ENCODE measurements at places on chromosomes 1 and 21.
A peak's percentile ranks its signal among the peaks of the same experiment; 100 is the strongest.

GRCh38 chr1:184647471-184647870 lies 107.2 kb downstream of the EDEM3 start:
- DNase-seq, result no peak

GRCh38 chr1:5819391-5820025 lies 172.7 kb downstream of the NPHP4 start:
- no peak for DNase-seq

DNA sequence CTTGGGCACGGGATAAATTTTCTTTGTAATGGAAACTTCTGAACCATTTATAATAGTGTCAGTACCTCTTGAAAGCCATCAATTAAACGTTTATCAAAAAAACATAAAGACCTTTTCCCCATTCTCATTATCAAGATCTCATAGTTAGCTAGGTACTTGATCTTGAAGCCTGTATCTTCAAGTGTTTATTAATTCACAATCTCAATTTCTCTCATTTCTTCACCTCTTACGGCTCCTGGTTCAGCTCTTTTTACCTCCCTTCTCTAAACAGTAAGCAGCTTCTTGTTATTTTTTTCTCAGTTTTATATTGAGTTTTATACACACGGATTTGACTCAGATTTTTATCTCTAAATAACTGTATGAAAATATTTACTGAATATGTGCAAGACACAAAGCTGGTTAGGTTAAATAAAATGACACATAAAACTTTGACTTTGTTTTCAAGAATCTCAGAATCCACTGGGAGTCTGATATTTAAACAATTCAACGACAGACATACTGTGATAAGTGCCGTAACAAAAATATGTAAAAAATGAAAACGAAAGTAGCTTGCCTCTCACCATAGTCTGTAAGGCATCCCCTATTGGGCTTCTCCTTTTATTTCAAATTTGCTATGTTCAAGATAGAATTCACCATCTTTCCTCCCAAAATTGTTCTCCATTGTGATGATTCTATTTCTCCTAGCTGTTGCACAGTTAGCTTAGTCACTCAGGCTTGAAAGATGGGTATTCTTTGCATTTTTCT lies 411.6 kb upstream of the ZRANB2 start:
- no peak for DNase-seq

GRCh38 chr1:150720703-150721102 lies at the start of gene HORMAD1:
Gene HORMAD1, minus strand, starts transcription at chr1:150720895. Its CDS starts 1,390 bp downstream, at chr1:150719505.
- DNase-seq, result no peak

DNA sequence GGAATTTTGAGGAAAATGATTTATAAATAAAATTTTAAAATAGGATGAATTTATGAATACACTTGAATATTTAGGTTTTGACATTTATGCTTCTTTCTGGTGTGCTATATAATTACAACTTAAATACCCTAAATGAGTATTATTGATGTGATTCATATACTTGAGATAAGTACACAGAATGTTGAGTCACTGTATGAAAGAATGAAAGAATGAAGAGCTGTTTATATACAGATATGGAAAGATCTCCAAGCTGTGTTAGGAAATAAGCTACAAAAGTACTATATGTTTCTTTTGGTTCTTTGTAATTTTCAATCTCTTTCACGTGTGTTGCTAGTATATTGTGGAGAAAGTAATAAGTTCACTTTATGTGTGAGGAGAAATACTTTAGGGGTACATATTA lies 147.2 kb downstream of the RASAL2 start:
- DNase-seq, result no peak

GRCh38 chr1:162538815-162539431 lies 22.6 kb upstream of the UAP1 start:
- peak; percentile 73 for DNase-seq

GRCh38 chr1:11767922-11768704 lies 6.1 kb downstream of the C1orf167 start:
- no peak for DNase-seq

DNA sequence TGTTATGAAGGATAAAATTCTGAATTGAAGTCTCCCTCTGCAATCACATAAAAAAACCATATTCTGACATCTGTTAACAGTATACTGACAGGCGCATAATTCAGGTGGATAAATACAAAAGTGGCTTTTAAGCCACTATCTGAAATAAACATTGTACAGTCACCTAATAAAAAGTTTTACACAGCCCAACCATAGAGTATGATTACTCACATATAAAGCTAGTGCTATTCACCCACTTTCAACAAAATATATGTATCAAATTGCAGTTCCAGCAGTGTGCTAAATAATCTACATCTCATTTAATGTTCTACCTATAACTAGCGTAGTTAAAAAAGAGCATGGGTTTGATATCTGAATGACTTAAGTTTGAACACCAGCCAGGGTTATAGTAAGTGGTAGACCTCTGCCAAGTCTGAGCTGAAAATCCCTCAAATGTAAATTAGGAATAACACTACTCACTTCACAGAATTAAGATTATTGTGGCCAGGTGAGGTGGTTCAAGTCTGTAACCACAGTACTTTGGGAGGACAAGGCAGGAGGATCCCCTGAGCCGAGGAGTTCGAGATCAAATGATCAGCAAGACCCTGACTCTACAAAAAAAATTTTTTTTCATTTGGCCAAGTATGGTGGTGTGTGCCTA lies 3.9 kb downstream of the EGLN1 start:
- DNase-seq, result no peak
